Activated CD4-positive, alpha-beta memory T cell treated with anti-CD3 and anti-CD28 coated beads for 36 hours (primary cell): ENCODE measurements at places on chromosomes 1 and 21. TPM values are rescaled to one million over a fixed set of nuclear protein-coding genes. Genes with fewer than 3 reads are reported as not detected.

DNA sequence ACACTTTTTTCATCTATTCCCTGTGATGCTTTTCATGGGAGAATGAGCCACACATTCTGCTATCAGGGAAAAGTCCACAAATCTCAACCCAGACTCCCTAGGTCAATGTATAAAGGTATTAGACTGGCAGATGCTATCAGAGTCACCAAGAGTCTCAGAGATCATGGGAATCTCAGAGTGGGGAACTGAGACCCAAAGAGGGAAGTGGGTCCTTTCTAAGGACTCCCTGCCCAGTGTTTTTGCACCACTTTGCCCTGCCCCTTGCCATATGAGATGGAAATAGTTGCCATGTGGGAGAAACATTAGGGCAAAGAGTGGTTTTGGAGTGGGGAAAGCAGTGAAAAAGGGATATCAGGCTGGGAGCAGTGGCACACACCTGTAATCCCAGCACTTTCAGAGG lies 19.1 kb upstream of the AZIN2 start:
- DNase-seq: no peak

- DNase-seq: no peak
Observed at GRCh38 chr1:82934074-82934473, 1064.9 kb downstream of the TTLL7 start.

DNA sequence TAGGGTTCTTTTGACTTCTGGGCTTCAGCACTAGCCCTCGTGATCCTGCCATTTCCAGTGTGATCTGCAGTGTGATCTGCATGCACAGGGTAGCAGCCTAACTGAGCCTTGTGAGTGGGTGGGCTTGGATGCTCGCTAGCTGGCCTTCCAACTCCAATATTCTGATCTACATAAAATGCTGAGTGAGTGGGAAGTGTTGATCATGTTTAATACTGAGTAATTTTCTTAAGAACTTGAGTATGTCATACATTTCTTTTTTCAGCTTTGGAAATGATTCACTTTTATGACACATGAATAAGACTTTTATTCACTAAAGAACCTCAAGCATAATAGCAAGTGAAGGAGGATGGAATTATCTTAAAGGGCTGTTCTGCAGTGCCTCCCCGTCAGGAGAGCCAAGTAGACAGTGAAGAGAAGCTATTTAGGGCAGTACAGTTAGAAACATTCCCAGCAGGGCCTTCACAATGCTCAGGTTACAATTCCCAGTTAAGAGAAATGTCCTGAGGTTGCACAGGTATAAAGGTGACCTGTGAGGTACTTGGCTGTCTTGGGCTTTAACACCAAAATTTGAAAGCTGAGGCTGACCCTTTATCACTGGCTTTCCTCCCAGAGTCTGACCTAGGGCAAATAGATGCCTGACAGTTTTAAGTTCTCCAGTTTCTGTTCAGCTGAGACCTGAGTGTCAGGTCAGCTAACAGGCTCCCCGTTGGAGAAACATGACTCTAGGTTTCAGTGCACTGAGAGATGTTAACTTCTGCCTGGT lies 29.1 kb upstream of the LRRC8C start:
- peak; percentile 72 for DNase-seq

DNA sequence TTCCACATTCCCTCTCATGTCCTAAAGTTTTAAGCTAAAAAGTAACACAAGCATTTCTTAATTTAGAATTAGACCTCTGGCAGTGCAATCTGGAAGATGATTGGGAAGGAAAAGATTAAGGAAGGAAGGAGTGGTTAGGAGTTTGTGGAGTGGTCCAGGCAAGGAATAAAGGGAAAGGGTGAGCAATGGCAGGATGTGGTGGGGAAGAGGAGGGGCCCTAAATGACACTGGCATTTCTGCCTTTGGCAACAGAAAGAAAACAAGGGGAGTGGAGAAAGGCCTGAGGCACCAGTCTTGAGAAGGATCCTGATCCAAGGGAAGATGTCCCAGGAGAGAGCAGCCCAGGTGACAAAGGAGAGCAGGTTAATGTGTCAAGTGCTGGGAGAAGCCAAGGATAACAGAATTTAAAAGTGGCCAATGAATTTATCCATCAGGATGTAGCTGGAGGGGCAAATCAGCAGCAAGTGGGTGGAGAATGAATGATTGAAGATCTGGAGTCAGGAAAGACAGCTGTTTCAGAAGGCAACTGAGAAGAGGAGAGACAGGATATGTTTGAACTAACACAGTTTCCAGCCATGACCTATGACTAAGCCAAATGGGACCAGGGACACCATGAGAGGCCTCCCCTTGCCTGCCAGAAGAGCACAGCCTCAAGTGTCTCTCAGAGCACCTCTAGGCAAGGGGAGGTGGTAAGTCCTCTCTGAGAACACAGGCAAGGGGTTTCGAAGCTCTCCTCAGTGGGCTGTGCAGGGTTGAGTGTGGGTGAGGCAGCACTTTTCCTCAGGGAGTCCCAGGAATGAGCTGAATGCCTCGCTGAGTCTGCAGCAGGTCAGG lies 20.9 kb upstream of the LY9 start:
- DNase-seq: no peak

TAGLN2 gene
- 597 TPM for total RNA-seq

FAM89A gene
- 15.1 TPM for total RNA-seq

DNA sequence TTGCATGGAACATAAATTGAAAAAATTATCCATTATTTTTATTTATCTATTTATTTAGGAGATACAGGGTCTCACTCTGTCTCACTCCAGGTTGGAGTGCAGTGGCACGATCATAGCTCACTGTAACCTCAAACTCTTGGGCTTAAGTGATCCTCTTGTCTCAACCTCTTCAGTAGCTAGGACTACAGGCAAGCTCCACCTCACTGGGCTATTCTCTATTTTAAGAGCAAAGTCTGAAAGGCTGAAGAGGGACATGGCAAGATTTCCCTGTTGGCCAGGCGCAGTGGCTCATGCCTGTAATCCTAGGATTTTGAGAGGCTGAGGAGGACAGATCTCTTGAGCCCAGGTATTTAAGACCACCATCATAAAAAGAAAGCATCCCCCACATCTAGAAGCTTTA lies 14.0 kb upstream of the RC3H1 start:
- no peak for DNase-seq

DNA sequence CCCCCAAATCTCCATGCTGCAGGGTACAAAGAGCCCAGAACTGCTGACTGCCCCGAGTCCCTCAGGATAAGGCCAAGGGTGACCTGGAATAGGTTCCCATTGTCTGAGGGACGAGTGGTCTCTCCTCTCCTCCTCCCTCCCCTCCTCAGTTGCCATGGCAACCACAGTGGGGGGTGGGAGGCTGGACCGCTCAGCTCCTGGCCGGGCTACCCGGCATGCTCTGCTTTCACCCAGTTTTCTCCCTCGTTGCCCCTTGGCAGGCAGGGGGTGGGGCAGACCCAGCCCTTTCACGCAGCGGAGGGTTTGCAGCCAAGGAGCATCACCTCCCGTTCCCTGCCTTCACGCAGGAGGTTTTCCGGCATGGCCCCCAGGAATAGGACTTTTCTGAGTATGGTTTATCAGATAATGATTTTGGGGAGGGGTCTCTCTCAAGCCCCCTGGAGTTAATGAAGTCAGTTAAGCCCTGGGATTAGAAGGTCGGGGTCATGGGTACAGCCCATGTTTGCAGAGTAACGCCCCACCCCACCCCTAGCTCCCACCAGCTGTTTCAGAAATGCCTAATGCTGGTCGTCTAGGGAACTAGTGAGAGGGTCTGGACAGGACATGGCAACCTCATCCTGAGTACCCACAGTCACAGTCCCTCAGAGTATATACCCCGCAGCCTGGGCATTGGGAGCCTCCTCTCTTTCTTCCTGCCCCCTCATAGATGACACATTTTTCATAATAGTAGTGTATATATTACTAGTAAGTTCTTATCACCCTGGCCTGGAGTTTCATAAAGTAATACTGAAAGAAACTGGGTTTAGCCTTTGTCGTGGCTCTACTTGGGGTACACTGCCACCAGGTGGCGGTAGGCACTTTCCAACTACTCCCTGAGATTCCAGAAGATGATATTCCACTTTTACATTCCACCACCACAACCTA lies 20.7 kb downstream of the C1QB start:
- peak; percentile 58 for DNase-seq

F13B gene
- total RNA-seq: not detected
